Endothelial cell (in vitro differentiated cells): ENCODE measurements at places on chromosomes 4 and X.

- no peak for DNase-seq
Measured at GRCh38 chrX:129427267-129427666, 96.0 kb downstream of the SMARCA1 start.

DNA sequence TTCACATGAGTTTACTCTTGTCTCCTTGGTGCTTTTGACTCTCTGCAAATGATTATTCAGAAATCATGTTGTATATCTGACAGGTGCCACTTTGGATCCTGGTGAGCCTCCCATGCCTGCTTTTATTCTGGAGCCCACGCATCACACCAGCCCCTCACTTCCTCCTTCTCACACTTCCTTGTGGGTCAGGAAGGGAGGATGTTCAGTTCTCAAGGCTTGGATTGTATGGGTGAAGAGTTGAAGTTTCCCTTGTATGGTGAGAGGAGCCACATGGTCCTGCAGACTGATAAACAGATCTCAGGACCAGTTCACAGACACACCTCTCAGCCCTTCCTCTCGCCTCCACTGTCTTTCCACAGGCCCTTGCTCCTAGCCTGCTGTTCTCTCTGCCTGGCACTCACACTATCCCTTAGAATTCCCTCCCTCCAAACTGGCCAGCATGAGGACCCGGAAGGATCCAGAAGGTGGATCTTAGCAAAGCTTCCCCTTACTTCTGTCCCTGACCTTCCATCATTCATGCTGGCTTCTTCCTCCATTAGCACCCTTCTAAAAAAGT, 92.1 kb downstream of the STK32B start:
- no peak for DNase-seq

DNA sequence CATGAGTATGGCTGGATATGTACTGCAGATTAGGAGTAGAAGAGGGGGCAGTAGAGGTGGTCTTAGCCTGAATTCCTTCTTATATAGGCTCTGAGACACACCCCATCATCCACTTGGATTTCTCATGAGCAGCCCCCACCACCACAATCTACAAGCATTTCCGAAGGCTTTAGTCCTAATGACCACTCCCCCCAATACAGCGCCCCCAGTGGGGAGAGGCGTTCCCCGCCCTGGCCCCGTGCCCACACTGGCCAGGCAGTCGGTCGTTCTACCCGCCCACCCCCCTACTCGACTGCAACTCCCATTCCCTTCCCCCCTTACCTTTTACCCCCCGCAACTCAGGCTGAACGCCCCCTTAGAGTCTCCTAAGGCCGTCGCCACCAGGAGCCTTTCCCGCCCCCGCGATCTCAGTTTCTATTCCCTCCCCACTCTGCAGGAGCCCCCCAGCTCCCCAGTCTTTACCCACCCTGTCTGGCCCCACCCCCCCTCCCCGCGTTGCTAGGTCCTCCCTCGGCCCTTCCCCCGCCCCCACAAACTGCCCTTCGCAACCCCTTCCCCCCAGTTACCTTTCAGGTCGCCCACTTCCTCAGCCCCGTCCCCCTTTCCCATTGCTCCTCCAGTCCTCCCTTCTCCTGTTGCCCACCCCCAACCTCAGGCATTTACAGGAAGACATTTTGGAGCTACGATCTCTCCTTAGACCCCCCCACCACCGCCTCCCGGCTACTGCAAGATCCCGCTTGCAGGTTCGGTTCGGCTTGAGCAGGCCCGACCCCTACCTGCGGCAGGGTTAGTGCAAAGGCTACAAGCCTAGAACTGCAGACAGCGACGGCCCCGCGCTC, 468 bp downstream of the ZMYM3 start:
- peak; percentile 61 for DNase-seq

- no peak for DNase-seq
Measured at GRCh38 chrX:107686026-107686425, 57.7 kb downstream of the PRPS1 start.

- DNase-seq = no peak
Measured at GRCh38 chr4:6812766-6813165, 30.2 kb downstream of the KIAA0232 start.
